Left renal pelvis (tissue), 4 donors: ENCODE measurements at places on chromosomes 2 and 18. TPM values are rescaled to one million over a fixed set of nuclear protein-coding genes. Genes with fewer than 3 reads are reported as not detected.

DNA sequence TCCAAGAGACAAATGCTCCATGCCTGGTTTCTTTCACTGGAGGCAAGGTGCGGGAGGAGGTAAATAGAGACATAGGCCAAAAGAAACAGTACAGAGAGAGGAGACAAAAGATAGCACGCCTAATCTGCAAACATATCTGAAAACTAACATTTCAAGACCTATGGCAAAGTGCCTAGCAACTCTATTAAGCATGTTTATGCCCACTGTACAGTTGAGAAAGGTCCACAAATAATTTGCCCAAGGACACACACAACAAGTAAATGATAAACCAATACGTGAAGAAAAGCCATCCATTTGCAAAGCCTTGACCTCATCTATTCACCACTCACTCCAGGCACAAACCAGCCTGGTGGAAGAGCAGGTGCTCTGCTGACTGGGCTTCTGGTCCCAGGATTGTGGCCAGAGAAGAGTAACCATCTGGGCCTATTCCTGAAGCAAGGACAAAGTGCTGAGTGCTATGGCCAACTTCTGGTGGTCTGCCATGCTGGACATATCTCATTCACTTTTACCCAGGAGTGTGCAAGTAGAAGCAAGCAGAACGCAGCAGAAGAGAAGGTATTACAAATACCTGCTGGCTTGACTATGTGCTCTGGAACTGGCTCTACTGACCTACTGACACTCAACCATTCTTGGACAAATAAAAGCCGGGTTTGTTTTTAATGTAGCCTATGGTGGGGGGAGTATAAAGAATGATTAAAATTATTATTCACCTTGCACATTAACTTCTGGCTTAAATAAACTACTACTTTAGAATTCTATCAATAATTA is 25.3 kb downstream of the TMEM131 start:
- DNase-seq = no peak

DNA sequence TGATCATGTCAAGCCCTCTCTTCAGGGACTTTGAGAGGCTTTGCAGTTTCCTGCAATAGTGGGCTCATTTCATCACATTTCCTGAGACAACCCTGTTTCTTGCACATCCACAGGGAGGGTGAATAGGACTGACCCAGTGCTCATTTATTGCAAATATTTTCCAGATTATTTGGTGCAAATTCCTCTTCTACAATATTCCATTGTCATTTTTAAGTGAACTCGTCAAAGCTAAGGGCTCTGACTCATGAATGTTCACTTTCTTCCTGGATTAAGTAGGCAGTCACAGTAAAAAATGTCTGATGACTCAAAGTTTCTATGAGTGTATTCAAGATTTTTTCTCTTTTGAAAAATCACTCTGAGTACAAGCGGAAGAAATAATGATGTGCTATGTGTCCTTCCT is 225.5 kb upstream of the GALNT5 start:
- DNase-seq = no peak

GRCh38 chr2:20097889-20098714 is 46.7 kb upstream of the LAPTM4A start:
- DNase-seq = peak; percentile 53

DNA sequence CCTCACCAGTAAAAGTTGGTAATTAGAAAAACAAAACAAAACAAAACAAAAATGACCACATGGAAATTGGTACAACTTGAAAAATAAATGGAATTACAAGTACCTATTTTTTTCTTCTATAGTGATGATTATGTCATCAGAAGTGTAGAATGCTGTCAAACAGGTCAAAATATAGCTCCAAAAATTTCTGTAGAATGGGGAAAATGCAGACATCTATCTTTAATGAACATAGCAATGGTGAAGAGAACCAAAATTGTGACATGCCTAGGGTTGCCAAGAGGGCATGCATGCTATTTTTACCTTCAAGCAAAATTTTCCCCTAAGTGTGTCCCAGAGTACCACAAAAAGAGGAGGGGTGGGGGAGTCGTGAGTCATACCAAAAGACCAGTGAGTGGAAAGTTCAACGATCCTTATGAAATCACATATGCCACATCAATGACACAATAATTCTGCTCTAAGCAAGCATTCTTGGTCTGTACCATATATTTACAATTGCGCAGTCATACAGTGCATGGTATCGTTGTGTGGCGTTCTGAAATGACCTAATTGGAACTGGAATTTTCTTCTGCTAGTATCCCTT is 1436.4 kb downstream of the SUCLG1 start:
- DNase-seq = no peak

- DNase-seq = no peak
Measured at GRCh38 chr18:49723648-49724180, 89.6 kb downstream of the ACAA2 start.

DNA sequence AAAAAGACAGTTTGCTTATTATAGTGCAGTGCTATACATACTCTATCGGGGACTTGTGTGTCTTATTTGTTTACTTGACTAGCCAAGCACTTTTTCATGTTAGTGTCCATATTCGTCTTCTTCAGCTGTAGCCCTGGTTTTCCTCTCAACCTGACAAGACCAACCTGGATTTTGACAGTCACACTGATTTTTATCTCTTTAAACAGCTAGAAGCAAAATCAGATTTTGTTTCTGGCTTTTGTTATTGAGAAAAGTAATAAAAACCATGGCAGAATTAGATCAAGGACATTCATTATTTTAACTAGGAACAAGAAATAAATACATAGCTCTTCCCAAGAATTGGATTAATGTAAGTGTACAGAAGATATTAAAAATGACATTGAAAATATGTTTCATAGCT is 56.8 kb downstream of the SPATS2L start:
- DNase-seq = no peak

- DNase-seq = no peak
Measured at GRCh38 chr2:12733846-12734245, 17.1 kb downstream of the TRIB2 start.

- no peak for DNase-seq
Measured at GRCh38 chr2:600542-601386, 76.4 kb downstream of the TMEM18 start.

- DNase-seq = no peak
Measured at GRCh38 chr2:100962366-100963025, 39.6 kb upstream of the RPL31 start.

GRCh38 chr2:10305254-10305635 is 2.5 kb downstream of the HPCAL1 start:
- no peak for DNase-seq

DNA sequence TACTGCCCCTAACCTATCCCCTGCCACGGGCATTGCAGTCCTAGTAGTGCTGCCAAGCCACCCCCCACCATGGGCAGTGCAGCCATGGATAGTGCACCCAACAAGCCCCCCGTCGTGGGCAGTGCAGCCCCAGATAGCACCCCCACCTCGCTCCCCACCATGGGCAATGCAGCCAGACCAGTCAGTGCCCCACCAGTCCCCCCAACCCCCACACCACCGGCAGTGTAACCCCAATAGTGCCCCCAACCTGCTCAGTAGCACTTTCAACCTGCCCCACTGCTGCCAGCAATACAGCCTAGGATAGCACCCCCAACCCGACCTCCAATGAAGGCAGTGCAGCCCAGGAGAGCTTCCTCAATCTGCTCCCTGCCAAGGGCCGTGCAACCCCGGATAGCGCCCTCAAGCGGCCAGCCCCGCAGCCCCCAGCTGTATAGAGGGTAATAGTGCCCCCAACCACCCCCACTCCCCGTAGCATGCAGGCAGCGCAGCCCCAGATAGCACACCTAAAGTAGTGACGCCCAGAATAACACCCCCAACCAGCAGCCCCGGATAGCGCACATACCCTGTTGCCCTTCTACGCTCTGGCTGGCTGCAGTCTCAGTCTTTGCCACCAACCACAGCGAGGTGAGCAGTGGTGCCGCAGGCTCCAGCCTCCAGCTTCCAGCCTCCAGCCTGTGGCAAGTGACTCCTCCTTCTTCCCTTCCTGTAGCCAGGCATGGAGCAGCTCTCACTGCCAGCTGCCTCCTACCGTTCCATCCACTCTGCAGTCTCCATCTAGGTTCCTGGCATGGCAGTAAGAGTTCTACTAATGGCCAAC is 45.4 kb upstream of the ANKRD62 start:
- DNase-seq = no peak

DNA sequence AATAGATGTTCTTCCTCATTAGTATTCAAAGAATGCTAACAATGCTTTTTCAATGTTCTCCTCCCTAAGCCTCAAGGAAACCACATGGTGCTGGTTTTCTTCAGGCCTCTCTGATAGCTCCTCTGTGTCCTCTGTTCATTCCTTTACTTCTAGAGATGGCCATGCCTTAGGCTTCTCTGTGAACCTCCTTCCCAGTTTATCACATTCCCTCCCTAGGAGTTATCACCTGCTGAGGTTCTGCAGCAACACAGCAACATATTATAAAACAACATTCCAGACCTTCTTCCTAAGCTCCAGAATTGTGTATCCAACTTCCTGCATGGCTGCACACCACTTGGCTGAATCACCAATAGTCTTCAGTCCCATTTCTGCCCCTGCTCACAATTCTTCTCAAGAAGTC is 325.5 kb downstream of the IRS1 start:
- DNase-seq = no peak

The MC2R gene
- polyA plus RNA-seq = 0.09 TPM

The SLC9A2 gene
- 8.9 TPM for polyA plus RNA-seq

The ERICH2 gene
- 2.1 TPM for polyA plus RNA-seq

The RAB17 gene
- 9.5 TPM for polyA plus RNA-seq
